ENCODE measurements at places on chromosomes 12 and 14.

- no peak for DNase-seq
Observed at GRCh38 chr14:47277703-47278102, 397.7 kb downstream of the MDGA2 start.

- DNase-seq, result no peak
Observed at GRCh38 chr14:98946940-98947339, 325.1 kb downstream of the BCL11B start.

DNA sequence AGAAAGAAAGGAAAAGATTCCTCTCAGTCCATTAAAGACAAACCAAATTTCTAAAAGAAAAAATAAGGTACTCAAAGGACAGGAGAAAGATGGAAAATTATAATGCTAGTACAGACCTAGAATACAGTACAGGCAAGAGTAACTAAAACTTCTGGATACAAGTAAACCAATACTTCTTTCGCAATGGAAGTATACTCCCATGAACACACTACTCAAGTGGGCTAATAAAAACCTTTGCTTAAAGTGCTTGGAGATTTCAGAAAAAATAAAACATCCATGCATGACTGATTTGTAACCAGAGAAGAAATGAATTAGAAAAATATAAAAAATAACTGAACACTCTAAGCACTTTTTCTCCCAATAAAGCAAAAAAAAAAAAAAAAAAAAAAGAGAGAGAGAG is 3.5 kb downstream of the ZBTB25 start:
- no peak for DNase-seq

DNA sequence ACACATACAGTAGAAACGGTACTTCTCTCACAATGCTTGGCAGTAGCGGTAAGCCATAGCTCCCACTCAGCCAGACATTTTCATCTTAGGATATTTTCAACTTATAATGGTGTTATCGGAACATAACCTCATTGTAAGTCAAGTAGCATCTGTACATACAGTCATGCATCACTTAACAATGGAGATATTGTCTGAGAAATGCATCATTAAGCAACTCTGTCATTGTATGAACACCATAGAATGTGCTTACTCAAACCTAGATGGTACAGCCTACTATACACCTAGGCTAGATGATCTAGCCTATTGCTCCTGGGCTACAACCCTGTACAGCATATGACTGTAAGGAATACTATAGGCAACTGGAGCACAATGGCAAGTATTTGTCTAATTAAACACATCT is 40.8 kb downstream of the RPS6KA5 start:
- DNase-seq, result no peak

DNA sequence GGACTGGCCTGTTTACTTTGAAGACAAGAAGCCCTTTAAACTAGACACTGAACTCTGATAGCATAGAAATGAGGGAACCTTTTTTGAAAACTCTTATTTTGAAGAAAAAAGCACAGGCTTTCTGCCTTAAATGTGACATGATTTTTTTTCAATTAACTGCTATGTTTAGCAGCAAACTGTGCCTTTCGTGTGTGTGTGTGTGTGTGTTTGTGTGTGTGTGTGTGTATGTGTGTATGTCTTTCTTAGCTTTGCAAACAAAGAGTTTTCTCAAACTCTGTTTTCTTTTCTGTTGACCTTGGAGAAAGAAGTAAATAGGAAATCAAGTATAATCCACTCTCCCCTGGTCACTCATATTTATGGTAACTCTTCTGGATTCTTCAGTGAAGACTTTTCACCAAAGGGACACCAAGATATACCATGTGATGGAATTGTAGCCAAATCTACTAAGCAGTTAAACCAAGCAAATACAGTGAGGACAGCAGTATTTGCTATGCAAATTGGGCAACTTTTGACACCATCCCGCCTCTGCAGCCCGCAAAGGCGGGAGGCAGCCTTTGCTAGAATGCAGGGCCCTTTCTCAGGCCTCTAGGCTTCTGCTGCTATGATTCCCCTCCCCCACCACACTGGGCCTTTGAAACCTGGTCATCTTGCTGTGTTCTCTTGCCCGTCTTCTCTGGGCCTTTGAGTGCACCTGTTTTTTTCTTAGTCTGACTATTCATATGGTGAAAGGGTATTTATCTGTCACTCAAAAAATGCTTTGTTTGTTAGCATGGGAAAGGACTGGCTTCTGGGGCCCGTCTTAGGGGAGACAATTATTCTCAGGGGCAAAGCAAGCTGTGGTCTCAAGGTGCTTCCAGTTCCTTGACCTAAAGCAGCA is 107.9 kb downstream of the MYRFL start:
- DNase-seq, result no peak

DNA sequence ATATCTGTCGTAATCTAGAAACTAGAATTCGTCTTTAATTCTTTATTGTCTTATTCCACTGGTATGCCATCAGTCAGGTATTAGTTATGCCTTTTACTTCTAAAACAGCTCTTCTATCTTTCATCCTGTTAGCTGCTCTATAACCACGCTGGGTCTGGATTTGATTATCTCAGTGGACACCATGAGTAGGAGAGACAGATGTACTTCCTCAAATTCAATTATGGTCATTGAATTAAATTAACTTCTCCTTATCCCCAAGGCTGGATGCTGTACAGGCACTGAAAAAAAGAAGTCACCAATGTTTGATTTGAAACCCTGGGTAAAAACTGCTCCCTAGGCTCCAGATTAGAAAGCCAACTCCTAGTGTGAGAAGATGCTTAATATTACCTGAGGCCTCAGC is 107.3 kb downstream of the PIK3C2G start:
- no peak for DNase-seq

- DNase-seq, result no peak
Observed at GRCh38 chr14:43119672-43120071, 1387.4 kb downstream of the FSCB start.

DNA sequence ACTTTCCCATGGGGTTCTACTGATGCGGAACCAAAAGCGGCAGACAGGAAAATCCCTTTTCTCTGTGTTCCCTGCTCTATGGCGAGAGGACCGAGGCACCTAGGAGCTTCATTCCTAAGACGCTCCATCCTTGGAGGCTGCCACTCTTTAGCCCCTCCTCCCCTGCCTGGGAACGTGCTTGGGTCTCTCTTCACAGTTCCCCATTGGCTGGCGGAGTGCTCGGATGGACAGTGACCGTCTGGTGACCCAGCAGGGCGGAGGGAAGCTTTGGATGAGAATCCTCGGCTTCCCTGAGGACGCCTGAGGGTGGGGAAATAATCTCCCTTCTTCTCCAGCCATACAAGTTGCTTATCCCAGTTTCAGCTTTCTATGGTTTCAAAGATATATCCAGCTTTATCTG is 37.3 kb downstream of the KCNA5 start:
- no peak for DNase-seq

GRCh38 chr12:24854908-24855307 is 94.0 kb downstream of the BCAT1 start:
- no peak for DNase-seq

- DNase-seq, result no peak
Observed at GRCh38 chr14:105864651-105865265, 338.4 kb downstream of the TMEM121 start.
